Spinal cord (tissue), 10 donors: ENCODE measurements at places on chromosomes 13 and 19. TPM values are rescaled to one million over a fixed set of nuclear protein-coding genes. Genes with fewer than 3 reads are reported as not detected.

Gene NLRP7
- not detected for total RNA-seq

Gene TLE2
- 14.9 TPM for total RNA-seq

Gene MYPOP
- 2.5 TPM for total RNA-seq

Gene LIM2
- total RNA-seq, result not detected

Gene TMEM38A
- 18.6 TPM for total RNA-seq

Gene CASP14
- total RNA-seq, result not detected

Gene HSPB6
- 2.8 TPM for total RNA-seq

Gene SIGLEC9
- 1.2 TPM for total RNA-seq

Gene KIRREL2
- 1.1 TPM for total RNA-seq

Gene RFPL4A
- not detected for total RNA-seq

Gene ZNF541
- 0.50 TPM for total RNA-seq

Gene ZNF723
- total RNA-seq, result not detected

Gene PCDH9
- total RNA-seq, result 180 TPM

Gene ANKLE1
- 0.61 TPM for total RNA-seq

Gene LGALS7
- 0.72 TPM for total RNA-seq

Gene CACNA1A
- total RNA-seq, result 56.7 TPM

Gene PSG4
- total RNA-seq, result 0.99 TPM

Gene PRTN3
- 37.1 TPM for total RNA-seq

Gene LRRC25
- total RNA-seq, result 2.4 TPM

Gene ELAVL3
- total RNA-seq, result 25.8 TPM

Gene CBLC
- total RNA-seq, result not detected

Gene BRME1
- total RNA-seq, result 3.3 TPM
